Glomerular endothelial cell (primary cell): ENCODE measurements at places on chromosomes 2 and 18. TPM values are rescaled to one million over a fixed set of nuclear protein-coding genes. Genes with fewer than 3 reads are reported as not detected.

- no peak for DNase-seq
Measured at GRCh38 chr18:55475916-55476315, 112.1 kb downstream of the TCF4 start.

- DNase-seq, result no peak
Measured at GRCh38 chr2:14779252-14779651, 146.7 kb downstream of the LRATD1 start.

DNA sequence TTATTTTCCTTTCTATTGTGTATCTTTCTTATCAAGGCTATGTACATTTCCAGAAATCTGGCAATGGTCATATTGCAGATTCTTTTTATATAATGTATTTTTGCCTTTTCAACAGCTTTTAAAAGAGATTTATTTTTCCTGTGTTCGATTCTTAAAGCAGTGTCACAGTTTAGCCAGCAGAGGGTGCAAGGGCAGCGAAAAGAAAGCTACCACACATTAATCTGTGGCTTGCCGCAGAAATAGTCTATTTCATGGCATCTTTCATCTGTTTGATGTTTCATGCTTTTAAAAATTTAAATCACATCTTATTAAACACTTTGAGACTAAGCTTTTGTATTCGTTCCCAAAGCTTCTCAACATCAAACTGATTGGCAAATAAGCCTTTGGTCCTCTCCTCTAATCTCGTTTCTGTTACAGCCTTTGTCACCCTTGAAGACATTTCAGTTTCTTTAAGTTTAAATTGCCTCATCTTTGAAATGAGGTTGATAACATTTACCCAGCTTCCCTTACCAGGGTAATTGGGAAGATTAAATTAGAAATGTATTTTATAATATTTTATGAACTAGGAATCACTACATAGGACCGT, 73.3 kb downstream of the PIK3C3 start:
- no peak for DNase-seq

- no peak for DNase-seq
Measured at GRCh38 chr2:7795778-7796563, 878.8 kb downstream of the RNF144A start.

The ANKRD30BL gene
- not detected in 2 replicates for total RNA-seq

DNA sequence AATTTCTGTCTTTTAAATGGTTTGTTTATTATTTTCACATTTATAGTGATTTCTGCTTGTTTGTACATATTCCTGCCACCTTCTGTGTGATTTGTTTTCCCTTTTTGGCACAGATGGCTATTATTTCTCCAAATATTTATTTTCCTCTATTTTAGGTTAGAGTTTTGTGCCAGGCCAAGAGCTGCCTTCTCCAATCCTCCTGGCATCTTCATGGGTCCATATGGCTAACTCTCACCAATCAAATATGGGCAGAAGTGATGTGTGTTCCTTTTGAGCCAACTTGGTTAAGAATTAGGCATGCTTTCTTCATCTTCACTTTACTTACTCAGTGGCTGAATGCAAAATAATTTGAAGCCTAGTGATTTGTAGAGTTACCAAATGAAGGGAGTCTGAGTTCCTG, 697.1 kb upstream of the CELF4 start:
- no peak for DNase-seq

DNA sequence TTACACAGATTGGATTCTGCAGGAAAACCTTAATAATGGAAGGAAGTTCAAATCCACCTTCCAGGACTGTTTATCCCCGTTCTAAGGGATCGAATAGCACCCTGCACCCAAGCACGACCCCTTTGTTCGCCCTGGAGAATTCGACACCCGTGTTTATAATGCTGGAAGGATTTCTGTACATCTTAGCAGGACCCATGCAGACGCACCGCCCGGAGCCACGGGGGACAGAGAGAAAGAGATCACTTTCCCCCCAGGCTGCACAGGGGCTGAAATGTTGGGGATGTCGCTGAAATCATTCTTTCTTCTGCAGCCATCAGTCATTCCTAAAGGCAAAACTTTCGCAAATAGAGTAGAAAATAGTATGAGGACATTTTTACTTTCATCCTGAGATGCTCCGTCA, 238.7 kb upstream of the SALL3 start:
- no peak for DNase-seq

GRCh38 chr2:85707304-85707703, 13.1 kb downstream of the GNLY start:
- DNase-seq, result peak; percentile 84

DNA sequence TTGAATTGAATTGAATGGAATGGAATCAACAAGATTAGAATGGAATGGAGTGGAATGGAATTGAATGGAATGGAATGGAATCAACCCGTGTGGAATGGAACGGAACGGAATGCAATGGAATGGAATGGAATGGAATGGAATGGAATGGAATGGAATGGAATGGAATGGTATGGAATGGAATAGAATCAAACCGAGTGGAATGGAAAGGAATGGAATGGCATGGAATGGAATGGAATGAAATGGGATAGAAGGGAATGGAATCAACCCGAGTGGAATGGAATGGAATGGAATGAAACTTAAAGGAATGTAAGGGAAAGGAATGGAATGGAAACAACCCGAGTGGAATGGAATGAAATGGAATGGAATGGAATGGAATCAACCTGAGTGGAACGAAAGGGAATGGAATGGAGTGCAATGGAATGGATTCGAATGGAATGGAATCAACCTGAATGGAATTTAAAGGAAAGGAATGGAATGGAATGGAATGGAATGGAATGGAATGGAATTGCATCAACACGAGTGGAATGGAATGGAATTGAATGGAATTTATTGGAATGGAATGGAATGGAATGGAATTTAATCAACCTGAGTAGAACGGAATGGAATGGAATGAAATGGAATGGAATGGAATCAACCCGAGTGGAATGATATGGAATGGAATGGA, 1146.6 kb downstream of the RPIA start:
- no peak for DNase-seq

DNA sequence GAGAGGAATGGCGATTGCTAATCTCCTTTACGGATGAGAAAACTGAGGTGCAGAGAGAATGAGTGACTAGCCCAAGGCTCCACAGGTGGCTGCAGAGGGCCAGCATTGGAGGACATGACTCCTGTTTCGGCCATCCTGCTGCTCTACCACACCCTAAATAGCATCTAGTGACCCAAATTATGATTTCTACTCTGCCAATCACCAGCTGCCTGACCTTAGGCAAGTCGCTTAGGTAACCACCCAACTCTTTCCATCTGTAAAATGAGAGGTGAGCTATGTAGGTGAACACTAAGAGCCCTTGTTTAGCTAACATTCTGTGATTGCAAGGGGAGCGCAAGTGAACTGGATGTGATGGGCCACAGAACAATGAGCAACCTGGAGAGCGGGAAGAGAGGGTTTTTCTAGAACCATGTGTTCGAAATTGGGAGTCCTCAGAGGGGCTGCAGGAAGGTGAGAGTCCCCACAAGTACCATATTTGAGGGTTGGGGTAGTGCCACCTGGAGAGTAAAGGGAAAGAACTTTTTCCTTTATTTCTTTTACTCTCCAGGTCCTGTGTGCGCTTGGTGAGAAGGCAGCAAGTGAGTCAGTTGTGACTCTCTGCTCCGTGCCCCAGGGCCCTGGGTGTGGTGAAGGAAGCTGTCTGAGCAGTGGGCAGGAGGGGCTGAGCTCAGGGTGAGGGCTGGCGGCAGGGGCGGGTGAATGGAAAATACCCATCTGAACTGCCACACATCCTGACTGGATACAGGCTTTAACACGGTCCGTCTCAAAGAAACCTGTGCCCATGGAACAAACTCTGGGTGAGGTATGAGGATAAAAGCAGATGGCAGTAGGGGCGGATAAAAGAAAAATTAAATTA, 2.4 kb downstream of the CYP27C1 start:
- no peak for DNase-seq

The CRYGC gene
- not detected in 2 replicates for total RNA-seq

The ZNF804A gene
- total RNA-seq, result 0.82 TPM in 1 of 2 replicates, not detected in the other

GRCh38 chr2:161981679-161982250, 92.2 kb downstream of the DPP4 start:
- DNase-seq, result no peak

The TCF23 gene
- not detected in 2 replicates for total RNA-seq

DNA sequence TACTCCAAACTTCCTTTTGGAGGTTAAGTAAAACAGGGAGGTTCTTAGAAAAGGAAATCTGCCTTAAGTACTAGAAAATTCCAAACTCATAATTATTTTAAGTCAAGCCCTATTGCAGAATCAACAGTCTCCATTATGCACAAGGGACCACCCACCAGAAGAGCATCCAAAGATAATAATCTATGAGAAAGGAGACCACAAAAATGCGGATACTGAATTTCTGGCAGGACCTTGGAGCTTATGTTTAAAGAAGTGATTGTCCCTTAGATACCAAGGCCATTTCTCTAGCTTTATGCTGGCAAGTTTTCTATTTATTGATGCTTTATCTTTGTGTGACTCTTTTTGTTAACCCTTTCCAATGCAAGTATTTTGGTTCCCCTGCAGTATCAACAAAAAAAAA, 404.0 kb upstream of the MMADHC start:
- no peak for DNase-seq

DNA sequence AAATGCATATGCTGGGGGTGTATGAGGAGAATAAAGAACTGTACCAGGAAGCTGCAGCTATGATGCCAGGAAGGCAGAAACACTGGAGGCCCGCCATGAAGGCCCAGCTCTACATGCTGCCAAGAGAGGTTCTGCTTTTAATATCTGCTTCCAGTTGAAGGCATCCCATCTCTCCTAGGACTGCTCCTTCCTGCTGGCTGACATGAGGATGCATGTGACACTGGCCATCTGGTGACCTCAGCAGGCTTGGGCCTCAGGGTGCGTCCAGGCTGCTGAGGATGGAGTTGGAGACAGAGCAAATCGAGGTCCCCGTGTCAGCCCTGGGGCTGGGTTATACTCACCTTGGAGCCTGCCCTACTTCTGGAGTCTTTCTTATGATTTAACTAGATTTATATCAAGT, 49.0 kb downstream of the PSMG2 start:
- no peak for DNase-seq
